Epithelial cell of proximal tubule (primary cell): ENCODE measurements at places on chromosomes 7 and 10. TPM values are rescaled to one million over a fixed set of nuclear protein-coding genes. Genes with fewer than 3 reads are reported as not detected.

The TCF7L2 gene
- total RNA-seq = 5.4 TPM in 2 replicates

The SFTPA1 gene
- total RNA-seq = not detected in 2 replicates

The GJD4 gene
- total RNA-seq = not detected in 2 replicates

The SYCE1 gene
- not detected in 2 replicates for total RNA-seq

The AGBL3 gene
- total RNA-seq = 1.7 and 4.0 TPM in 2 replicates

The SLC12A9 gene
- 11.4 and 18.4 TPM in 2 replicates for total RNA-seq

The PCLO gene
- 0.58 TPM in 2 replicates for total RNA-seq

The PIK3CG gene
- total RNA-seq = 0.23 and 0.36 TPM in 2 replicates

The UPK3B gene
- total RNA-seq = not detected in 2 replicates

The FFAR4 gene
- not detected in 2 replicates for total RNA-seq

The ZNF804B gene
- not detected in 2 replicates for total RNA-seq

The GIMAP2 gene
- total RNA-seq = 0.07 TPM in 1 of 2 replicates, not detected in the other

The BUD23 gene
- total RNA-seq = 65.2 and 87.1 TPM in 2 replicates

The CTAGE8 gene
- total RNA-seq = 9.5 TPM in 1 of 2 replicates, not detected in the other

The SFRP4 gene
- 0.06 TPM in 1 of 2 replicates, not detected in the other for total RNA-seq

The H2BK1 gene
- total RNA-seq = not detected in 2 replicates

The GLI3 gene
- 2.1 and 2.6 TPM in 2 replicates for total RNA-seq

The GBX1 gene
- not detected in 2 replicates for total RNA-seq

The ACBD7 gene
- 1.2 and 1.6 TPM in 2 replicates for total RNA-seq

The MKX gene
- 0.06 and 0.07 TPM in 2 replicates for total RNA-seq

The CARD11 gene
- total RNA-seq = 18.7 and 22.9 TPM in 2 replicates

The UCMA gene
- not detected in 2 replicates for total RNA-seq

The CPED1 gene
- 0.80 and 2.1 TPM in 2 replicates for total RNA-seq

The OR2A42 gene
- total RNA-seq = not detected in 2 replicates

The GIMAP8 gene
- not detected in 2 replicates for total RNA-seq

The ANKRD7 gene
- 0.69 and 1.5 TPM in 2 replicates for total RNA-seq

The IDI2 gene
- total RNA-seq = not detected in 2 replicates

The DNA2 gene
- 17.0 and 23.7 TPM in 2 replicates for total RNA-seq

The TRA2A gene
- total RNA-seq = 23.1 and 28.7 TPM in 2 replicates

The CALHM3 gene
- not detected in 2 replicates for total RNA-seq

The BMPR1A gene
- total RNA-seq = 15.5 and 22.4 TPM in 2 replicates

The MMRN2 gene
- 0.17 TPM in 1 of 2 replicates, not detected in the other for total RNA-seq

The SEMA3C gene
- 68.6 and 77.1 TPM in 2 replicates for total RNA-seq

The BHLHA15 gene
- 1.8 and 2.7 TPM in 2 replicates for total RNA-seq

The CCDC7 gene
- 1.3 and 4.1 TPM in 2 replicates for total RNA-seq

The SORBS1 gene
- total RNA-seq = 7.0 and 8.5 TPM in 2 replicates

The SLC29A4 gene
- total RNA-seq = 2.3 and 8.2 TPM in 2 replicates

The TSPAN15 gene
- 26.4 and 28.6 TPM in 2 replicates for total RNA-seq

The CC2D2B gene
- total RNA-seq = 0.52 TPM in 1 of 2 replicates, not detected in the other

The NDUFA5 gene
- total RNA-seq = 30.1 and 31.4 TPM in 2 replicates

The EIF5AL1 gene
- total RNA-seq = 0.35 and 0.43 TPM in 2 replicates
